ENCODE measurements at places on chromosomes 6 and 20.

DNA sequence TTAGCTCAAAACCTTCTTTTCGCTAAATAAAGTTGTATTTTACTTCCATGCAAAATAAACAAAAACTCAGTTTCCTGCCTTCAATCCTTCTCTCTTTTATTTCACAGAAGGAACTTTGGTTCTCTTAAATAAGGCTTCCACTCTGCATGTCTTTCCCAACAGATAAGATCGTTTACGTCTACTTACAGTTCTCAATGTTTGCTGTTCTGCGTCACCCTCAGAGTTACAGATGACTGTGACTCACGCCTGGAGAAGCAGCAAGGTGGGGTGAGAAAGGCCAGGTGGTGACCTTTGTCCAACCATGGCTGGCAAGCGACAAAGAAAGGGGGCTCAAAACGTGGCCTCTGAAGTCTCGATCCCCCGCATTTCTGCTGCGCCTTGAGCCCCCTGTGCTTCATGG lies 51.4 kb upstream of the RPS6KA2 start:
- DNase-seq: no peak

- DNase-seq: peak; percentile 83
These were observed 67.6 kb downstream of the FYN start for GRCh38 chr6:111805511-111806164.

- peak; percentile 1 for DNase-seq
These were observed 406.9 kb upstream of the MAP3K7 start for GRCh38 chr6:90993770-90994169.

DNA sequence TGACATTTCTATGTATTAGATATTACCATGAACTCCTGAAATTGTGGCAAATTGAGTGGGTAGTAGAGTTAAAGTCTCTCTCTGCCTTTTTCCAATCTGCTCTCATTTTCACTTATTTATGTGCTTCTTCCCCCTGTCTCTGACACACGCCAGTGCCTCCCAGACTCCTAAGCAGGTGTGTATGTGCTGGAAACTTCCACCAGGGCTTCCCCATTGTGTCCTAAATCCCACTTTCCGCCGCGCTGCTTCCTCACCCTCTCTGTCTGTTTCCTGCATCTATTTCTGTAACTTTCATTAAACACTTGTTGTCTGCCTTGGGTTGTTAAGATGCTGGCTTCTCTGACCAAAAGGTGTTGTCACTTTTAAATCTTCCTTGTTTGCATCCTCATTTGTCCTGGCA lies 97.6 kb upstream of the HDGFL1 start:
- no peak for DNase-seq
